Mesothelial cell of epicardium (in vitro differentiated cells): ENCODE measurements at places on chromosomes 5 and 9.

GRCh38 chr5:67516948-67517565, 320.5 kb upstream of the CD180 start:
- DNase-seq: no peak

GRCh38 chr9:128061275-128061960, 5.7 kb downstream of the NAIF1 start:
- DNase-seq: no peak

- DNase-seq: no peak
These were observed 23.7 kb upstream of the GOLGA1 start for GRCh38 chr9:124964604-124965003.

DNA sequence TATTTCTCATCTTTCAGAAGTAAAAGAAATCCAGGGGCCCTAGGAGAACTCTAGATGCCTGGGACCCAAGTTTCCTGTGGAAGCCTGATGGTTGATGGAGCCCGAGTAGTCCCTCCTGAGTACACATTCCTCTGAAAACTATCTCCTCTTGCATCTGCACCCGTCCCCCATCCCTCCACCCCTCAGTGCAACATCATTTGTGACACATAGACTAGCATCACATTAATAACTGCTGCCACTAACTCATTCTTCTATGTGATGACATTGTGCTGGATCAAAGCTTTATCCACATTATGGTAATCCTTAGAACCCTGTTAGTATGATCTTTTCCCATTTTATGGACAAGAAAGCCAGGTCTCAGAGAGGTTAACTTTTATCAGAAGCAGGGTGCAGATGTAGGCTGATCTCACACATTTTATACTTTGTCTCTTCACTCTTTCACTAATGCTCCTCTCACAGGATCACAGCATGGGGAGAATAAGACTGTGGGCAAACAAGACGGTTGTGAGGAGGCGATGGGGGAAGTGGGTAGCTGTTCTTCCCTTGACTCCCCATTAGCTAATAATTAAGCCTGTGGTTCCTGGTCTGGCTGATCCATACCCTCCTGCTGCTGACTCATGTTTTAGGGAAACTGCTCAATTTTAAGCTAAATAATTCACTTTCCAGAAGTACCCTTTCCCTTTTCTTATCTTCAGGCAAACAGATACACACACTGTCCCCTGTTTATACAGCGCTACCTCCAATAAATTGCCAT, 3.9 kb upstream of the HK3 start:
- DNase-seq: no peak

DNA sequence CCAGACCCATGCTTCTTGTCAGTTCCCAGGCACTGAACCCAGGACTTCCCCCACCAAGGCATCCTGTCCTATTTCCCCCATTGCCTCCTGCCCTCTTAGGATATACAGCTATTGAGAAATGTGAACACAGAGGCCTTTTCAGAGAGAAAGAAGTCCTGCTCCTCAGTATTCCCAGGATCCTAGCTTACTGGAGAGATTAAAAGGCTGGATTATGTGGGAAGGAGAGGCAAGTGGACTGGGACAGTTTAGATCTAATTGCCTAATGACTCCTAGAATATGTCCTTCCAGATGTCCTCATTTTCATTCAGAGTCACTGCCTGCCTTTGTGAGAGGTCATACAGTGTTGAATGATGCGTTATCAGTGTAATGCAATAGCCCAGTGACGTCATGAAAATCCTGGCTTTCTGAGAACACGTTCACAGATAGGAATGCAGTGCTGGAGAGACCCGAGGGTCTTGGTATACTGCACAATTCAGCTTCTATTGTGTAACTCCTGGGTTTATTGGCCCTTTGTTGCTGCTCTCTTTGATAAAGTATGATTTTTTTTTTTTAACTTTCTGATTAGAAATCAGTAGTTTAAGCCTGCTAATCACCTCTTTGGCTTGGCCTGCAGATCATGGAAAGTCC, 26.2 kb downstream of the WWC1 start:
- DNase-seq: no peak

DNA sequence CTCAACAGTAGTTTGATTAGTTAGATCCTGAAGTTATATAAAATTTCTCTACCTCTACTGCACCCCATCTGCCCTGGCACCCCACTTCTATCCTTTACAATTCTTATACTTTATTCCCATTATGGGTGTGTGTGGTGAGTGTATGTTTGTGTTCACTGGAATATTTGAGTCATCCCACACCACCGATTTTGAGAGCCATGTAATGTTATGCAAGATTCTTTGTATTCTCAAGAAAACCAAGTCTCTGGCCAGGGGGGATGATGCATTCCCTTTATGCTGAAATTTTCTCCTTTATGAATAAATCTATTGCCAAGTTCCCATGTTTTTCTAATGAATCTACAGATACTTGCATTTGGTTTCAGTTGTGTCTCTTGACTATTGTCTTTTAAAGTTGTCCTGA, 266.8 kb downstream of the ARHGEF28 start:
- DNase-seq: no peak

DNA sequence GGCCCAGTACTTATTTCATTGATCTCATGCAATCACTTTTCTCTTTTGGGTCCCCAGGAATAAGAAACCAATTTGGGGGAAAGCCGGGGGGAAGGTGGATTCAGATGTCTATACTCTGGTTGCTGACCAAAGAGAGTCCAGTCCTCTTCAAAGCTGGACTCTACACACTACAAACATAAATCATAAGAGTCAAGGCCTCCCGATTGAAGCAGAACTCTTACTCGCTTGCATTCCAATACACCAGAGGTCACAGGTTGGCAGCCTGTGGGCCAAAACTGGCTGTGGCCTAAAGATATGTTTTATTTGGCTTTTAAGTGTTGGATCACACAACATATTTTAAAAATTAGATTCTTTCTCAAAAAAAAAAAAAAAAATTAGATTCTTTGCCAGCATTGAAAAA, 311.4 kb upstream of the MSX2 start:
- DNase-seq: no peak

GRCh38 chr5:129046151-129046550, 48.4 kb upstream of the ISOC1 start:
- no peak for DNase-seq

DNA sequence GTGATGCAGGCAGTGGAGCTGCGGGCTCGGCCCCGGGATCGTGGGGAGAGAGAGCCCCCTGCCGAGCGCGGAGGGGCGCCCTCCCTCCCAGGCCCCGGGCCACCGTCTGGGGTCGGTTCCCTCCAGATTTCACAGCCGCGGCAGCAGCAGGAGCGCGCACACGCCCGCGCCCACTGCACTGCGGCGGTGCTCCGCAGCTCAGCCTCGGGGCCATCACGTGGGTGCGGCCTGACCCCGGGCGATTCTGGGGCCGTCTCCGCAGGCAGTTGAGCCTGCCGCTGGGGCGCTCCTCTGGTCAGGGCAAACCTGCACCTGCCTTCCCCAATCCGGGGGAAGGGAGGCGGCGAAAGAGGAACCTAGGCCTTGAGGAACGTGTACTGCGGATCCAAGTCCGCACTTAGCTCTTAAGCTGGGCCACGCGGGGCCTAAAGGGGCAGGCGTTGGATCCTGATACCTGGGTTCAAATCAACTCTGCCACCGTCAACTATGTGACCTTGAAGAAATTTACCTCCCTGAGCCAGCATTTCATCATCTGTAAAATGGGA, 9.4 kb upstream of the DELE1 start:
- DNase-seq: peak; percentile 62

GRCh38 chr9:86486891-86487837, 133.0 kb upstream of the TUT7 start:
- DNase-seq: no peak

GRCh38 chr9:92738661-92739081, 26.0 kb downstream of the BICD2 start:
- DNase-seq: no peak

- DNase-seq: no peak
These were observed 9.5 kb upstream of the C9 start for GRCh38 chr5:39373791-39374190.

DNA sequence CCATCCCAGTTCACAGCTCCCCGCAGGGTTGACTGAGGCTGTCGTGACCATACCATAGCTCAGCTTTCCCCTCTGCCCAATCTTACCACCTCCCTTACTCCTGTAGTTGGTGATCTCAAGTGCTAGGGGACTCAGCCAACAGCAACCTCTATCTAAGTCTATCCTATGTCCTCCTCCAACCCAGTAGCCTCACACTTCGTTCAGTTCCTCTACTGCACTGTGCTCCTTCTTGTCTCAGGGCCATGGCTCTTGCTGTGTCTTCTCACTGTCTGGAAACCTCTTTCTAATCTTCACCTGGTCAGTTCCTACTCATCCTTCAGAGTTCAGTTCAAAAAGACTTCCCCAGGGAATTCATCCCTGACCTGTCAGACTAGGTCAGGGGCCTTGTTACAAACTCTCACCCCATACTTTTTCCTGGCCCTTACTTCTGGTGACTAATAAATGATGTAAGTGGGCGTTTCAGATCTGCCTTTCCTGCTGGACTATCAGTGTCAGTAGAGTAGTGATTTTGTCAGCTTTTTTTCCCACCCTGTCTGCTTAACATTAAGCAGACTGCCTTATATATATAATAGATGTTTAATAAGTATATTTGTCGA, 53.6 kb upstream of the NR3C1 start:
- no peak for DNase-seq

DNA sequence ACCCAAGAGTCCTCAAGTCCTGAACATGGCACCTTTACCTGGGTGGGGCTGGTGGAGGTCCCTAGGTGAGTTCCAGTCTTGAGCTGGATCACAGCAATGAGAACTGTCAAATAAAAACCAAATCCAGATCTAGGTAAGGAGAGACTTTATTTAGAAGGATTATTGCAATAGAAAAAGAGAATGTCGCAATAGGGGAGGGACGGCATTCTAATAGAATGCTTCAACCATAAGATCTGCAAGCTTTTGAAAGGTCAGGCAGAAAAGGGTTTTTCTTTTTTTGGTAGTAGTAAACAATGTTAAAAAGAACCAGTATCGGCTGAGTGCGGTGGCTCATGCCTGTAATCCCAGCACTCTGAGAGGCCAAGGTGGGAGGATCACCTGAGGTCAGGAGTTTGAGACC, 5.2 kb upstream of the GCNT1 start:
- DNase-seq: no peak
